ENCODE measurements at places on chromosomes 12 and 14.
A peak's percentile ranks its signal among the peaks of the same experiment; 100 is the strongest.

DNA sequence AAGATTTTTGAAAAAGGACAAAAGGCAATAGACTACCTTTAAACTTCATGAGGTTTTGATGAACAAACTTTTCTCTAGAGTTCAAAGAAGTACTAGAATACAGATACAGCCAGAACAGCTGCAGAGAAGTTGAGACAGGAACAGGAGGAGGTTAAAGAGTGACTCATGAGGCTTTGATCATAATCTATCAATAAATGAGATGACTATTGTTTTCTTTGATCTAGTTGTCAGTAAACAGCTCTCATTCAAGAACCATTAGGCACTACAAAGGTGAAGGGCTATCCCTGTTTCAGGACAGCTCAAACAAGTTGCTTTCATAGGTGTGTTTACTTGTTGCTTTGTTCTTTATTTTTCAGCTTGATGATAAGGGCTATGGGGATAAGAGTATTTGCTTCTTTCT, 2.4 kb downstream of the WASHC3 start:
- DNase-seq, result peak; percentile 2

DNA sequence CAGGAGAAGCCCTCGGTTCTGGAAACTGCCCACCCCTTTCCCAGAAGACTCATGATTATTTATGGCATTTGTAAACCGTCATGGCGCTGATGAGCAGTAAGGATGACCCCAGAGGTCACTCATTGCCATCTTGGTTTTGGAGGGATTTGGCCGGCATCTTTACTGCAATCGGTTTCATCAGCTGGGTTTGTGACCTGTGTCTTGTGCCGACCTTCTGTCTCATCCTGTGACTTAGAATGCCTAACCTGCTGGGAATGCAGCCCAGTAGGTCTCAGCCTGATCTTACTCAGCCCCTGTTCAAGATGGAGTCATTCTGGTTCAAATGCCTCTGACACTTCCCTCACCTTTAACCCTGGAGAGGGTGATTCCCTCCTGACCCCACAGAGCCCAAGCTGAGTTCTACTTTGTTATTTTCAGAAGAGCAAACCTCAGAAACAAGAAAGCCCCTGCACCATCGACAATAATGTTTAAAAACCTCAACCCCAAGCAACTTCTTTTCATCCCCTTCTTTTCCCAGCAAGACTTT, 105.5 kb upstream of the SFSWAP start:
- DNase-seq, result no peak

GRCh38 chr12:98821232-98821631, 176.1 kb downstream of the APAF1 start:
- no peak for DNase-seq

- DNase-seq, result no peak
Measured at GRCh38 chr12:26286186-26286585, 90.8 kb downstream of the SSPN start.

DNA sequence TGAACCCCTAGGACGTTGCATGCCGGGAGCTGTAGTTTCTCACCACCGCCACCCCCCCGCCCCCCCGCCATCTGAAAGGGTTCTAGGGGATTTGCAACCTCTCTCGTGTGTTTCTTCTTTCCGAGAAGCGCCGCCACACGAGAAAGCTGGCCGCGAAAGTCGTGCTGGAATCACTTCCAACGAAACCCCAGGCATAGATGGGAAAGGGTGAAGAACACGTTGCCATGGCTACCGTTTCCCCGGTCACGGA, 501 bp upstream of the HSP90B1 start:
- DNase-seq, result no peak

GRCh38 chr14:21874946-21875345, 201.3 kb upstream of the OR4E1 start:
- no peak for DNase-seq

DNA sequence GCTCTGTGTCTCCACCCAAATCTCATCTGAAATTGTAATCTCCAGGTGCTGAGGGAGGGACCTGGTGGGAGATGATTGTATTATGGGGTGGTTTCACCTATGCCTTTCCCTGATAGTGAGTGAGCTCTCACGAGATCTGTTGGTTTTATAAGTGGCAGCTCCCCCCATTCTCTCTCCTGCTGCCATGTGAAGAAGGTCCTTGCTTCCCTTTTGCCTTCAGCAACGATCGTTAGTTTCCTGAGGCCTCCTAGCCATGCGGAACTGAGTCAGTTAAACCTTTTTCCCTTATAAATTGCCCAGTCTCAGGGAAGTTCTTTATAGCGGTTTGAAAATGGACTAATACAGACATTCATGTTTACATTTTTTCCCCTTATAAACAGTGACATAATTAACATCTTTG, 36.1 kb downstream of the PELI2 start:
- no peak for DNase-seq

GRCh38 chr12:84661786-84662185, 250.8 kb downstream of the SLC6A15 start:
- no peak for DNase-seq

DNA sequence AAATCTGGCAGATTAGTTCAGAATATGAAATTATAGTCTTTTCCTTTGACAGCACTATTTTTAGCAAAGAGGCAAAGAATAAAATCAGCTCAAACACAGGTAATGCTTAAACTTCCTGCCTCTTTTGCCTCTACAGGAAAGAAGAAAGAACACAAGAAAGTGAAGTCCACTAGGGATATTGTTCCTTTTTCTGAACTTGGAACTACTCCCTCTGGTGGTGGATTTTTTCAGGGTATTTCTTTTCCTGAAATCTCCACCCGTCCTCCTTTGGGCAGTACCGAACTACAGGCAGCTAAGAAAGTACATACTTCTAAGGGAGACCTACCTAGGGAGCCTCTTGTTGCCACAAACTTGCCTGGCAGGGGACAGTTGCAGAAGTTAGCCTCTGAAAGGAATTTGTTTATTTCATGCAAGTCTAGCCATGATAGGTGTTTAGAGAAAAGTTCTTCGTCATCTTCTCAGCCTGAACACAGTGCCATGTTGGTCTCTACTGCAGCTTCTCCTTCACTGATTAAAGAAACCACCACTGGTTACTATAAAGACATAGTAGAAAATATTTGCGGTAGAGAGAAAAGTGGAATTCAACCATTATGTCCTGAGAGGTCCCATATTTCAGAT, 17.4 kb downstream of the TMPO start:
- DNase-seq, result no peak

DNA sequence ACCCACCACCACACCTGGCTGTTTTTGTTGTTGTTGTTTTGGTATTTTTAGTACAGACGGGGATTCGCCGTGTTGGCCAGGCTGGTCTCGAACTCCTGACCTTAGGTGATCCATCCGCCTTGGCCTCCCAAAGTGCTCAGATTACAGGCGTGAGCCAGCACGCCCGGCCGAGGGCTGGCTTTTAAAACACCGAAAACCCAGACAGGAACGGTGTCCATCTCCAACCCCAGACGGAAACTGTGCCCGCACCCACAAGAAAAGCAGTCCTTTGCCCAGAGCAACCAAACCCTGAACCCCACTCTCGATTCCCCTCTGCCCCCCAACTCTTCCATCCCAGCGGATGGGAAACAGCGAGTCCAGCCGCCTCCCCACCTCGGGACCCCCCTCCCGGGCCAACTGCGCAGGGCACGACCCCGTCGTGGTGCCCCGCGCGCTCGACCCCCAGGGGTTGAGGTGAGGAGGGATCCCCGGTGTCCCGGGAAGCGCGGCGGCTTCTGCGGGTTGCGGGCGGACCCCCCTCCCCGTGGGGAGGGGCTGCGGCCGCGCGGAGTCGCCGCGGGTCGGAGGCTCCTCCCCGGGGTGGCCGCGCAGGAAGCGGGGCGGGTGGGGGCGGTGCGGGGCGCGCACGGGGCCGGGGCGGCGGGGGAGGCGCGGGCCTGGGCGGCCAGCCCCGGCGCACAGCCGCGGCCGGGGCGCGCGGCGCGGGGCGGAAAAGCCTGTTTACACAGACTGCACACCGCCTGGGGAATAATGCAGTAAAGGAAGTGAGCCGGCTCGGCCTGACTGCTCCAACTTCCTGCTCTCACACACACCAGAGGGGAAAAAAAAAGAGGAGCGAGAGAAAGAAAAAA, at the start of gene ELK3:
Gene ELK3 (plus strand): TSS at position 651 of the 851 bp plus-strand sequence.
- peak; percentile 51 for DNase-seq

- no peak for DNase-seq
Measured at GRCh38 chr14:102042699-102043098, 44.1 kb downstream of the HSP90AA1 start.

DNA sequence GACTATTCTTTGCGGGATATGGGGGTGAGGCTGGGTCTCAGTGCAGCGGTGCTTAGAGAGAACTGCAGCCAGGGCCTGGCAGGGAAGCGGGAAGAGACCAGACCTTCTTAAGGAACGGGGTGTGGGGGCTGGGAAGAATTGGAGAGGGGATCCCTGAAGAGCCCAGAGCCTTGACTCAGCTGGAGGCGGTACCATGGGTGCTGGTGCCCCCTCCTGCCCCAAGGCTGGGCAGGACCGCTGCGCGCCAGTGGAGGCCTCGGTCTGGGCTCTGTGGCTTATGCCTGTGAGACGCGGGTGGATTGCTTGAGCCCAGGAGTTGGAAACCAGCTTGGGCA, 1.3 kb upstream of the RNU7-1 start:
- no peak for DNase-seq

GRCh38 chr14:59890676-59891075, 20.1 kb upstream of the RTN1 start:
- no peak for DNase-seq

DNA sequence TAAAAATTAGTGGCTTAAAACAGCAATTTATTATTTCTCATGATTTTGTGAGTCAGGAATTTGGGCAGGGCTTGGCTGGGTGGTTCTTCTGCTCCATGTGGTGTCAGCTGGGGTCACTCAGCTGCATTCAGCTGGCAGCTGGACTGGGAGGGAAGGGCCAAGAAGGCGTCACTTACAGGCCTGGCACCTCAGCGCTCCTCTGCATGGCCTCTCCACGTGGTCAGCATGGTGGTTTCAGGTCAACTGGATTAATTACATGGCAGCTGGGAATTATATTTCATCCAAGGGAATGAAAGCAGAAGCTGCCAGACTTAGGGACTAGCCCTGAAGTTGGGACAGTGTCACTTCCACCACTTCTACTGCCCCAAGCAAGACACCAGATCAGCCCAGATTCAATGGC, 27.5 kb upstream of the IRF2BPL start:
- DNase-seq, result no peak

DNA sequence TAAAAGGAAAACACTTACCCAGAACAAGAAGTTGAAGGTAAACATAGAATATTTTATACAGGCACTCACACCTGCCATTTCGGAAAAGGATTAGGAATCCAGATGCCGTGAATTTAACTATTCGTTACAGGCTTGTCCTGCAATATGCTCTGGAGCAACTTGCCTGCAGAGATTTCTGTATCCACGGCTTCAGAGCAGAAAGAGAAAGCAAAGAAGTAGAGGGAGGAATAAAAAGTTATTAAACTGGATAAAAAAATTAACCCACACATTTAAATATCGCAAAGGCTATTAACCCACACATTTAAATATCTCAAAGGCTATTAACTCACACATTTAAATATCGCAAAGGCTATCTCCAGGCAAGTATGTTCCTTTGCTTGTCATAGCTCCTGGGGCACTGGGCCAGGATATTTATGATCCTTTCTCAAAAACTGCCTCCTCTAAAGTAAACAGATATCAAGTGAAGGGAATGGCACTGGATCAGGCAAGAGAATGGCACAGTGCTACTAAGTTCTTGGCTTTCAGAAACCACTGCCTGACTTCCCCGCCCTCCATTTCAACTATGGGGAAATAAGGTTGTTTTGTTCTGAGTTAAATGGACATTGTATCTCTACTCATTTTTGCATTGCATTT, at the start of gene TSPAN8:
Gene TSPAN8 (minus strand): TSS at position 399 of the 633 bp plus-strand sequence. CDS start 321 bp downstream, at position 78.
- no peak for DNase-seq

GRCh38 chr14:68968051-68968450, 11.1 kb downstream of the ACTN1 start:
- DNase-seq, result peak; percentile 65

GRCh38 chr14:103073876-103074728, 9.9 kb upstream of the LBHD2 start:
- DNase-seq, result no peak

DNA sequence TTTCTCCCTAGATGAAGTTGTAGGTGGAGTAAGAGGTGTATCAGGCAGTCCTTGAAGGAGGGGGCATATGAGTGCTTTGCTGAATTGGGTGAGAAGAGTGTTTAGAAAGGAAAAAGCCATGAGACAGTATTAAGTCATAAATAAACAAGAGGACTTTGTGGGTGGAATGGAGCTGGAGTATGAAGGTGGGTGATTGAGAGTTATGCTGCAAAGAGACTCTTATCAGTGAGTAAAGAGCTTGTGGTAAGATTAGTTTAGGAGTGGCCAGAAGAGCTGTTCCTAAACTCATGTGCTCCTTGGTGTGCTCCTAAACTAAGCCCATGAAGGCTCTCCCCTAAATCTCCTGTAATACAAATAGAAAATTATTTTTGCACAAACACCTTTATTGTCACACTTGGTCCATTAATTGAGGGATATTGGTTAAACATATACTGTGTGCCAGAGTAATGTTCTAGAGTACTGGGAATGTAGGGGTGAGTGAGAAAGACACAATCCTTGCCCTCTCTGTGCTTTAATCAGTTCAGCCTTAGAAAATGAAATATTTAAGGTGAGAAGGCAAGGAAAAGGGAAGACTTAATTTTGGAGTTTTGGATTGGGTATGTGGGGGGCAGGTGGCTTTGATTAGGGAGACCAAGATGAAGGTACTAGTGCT, 9.8 kb downstream of the CHPT1 start:
- DNase-seq, result no peak

GRCh38 chr14:56659964-56660551, 80.5 kb downstream of the TMEM260 start:
- DNase-seq, result no peak

GRCh38 chr12:109436188-109436560, 40.9 kb downstream of the KCTD10 start:
- no peak for DNase-seq

- DNase-seq, result no peak
Measured at GRCh38 chr14:105487986-105488777, 1.5 kb downstream of the CRIP1 start.

DNA sequence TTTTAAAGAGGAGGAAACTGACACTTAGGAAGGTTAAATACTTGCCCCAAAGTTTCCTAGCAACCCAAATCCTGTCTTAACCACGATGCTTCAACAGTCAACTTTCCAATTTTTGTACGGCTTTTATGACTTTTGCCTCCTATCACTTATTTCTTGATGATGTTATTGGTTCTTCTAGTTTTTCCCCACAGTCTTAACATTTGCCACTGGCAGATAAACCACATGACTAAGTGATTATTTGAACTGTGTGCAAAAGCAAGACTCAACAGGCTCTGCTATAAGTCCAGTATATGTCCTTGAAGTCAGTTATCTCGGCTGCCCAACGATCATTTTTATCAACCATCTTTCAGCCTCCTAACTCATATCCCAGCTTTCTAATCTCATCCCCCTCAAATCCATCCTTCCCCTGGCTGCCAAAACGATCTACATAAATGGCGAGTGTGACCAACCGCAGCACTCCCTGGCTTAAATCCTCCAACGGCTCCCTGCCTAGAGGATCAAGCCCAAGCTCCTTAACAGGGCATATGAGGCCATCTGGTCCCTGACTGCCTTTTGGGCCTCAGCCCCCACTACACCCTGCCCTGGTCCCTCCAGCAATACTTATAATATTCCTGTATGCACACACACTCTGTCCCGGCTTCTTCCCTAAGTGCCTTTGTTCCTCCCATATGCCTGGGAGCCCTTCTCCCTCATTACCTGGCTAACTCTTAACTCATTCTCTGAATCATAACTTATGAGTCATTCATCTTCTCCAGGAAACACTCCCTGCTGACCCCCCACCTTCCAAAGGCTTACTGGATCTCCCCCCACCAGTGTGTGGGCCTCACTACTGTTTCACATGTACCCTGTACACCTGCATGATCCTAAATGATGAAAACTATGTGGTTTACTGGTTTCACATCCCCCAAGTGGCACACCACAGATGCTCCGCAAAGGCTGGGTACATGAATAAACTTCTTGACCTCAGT, 8.8 kb downstream of the VPS37B start:
- DNase-seq, result peak; percentile 50

All from activated CD4-positive, alpha-beta T cell treated with anti-CD3 and anti-CD28 coated beads for 4 hours (primary cell).